NCI-H2029 treated with DMSO at 0.1 percent for 48 hours (cell line): ENCODE measurements at places on chromosomes 3 and 15.

DNA sequence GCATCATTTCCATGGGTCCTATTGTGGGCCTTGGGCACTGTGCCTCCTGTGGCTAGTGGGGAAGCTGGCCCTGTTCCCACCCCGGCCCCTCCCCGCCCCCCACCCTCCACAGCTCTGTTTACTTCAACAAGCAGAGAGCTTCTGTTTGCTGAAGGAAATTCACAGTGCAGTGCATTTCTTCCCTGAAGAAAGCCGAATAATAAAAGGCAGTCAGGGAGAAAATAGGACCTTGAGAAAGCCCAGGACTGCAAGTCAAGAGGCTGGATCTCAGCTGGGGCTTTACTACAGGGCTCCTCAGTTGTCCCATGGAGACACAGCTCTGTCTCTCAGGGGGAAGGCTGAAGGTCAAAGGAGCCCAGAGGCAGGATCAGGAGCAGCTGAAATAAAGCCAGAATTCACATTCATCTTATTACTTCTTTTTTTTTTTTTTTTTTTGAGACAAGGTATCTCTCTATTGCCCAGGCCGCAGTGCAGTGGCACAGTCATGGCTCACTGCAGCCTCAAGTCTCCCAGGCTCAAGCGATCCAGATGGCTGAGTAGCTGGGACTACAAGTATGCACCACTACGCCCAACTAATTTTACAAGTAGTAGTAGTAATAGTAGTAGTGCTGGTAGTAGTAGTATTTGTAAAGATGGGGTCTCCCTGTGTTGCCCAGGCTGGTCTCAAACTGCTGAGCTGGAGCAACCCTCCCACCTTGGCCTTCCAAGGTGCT is 33.0 kb upstream of the LACTB start:
- DNase-seq = no peak

GRCh38 chr3:174285242-174285864 is 573.8 kb upstream of the NAALADL2 start:
- DNase-seq = no peak

DNA sequence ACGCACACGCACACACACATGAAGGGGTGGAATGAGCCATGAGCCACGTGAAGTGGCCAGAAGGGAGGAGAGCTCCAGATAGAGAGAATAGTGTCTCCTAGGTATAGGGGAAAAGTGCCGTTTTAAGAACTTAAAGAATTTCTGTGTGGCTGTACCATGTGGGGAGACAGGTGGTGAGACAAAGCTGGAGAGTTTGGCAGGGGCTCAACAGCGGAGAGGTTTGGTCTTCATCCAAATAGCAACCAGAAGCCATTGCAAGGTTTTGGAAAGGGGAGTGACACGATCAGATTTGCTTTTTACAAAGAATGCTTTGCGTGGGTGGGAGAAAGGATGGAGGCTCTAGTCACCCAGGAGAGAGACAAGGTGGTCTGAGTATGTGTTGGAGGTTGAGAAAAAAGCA is 146.0 kb downstream of the IL20RB start:
- no peak for DNase-seq

DNA sequence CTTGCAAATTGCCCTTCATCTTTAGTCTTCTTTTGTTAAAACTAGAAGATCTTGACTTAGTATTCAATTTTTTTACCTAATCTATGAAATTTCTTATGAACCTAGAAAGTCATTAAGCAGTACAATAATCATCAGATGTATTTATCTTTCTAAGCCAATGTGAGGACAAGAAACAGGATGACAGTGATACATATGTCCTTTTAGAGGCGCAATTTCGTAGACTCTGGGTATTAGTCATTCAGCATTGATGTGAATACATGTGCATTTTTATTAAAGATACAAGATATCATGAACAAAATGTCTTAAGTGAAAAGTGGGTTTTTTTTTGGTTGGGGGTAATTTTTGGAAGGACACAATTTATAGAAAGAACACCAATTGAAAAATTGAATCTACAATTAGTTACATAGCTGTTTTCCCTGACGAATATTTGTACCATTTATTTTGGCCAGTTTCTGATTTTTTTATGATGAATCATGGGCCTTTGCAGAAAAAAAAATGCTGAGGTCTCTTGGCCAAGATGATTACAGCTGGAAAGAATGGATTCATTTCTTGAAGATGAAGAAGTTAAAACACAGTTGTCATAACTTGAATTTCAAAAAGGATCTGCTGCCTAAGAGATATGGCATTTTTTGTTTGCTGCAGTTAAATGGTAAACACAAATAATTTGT is 48.9 kb upstream of the AGTR1 start:
- DNase-seq = no peak

DNA sequence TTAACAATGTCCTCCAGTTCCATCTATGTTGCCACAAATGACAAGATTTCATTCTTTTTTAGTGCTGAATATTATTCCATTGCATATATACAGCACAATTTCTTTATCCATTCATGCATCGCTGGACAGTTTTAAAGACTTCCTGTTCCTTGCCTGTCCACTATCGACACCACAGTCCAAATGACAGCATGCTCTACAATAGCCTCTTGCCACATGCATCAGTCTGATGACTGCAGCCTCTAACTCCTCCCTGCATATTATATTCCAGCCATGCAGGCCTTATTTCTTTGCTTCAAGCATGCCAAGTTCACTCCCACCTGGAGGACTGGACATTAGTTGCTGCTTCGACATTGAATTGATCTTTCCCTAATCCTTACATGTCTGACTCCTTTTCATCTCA is 306.2 kb downstream of the FOXP1 start:
- no peak for DNase-seq

DNA sequence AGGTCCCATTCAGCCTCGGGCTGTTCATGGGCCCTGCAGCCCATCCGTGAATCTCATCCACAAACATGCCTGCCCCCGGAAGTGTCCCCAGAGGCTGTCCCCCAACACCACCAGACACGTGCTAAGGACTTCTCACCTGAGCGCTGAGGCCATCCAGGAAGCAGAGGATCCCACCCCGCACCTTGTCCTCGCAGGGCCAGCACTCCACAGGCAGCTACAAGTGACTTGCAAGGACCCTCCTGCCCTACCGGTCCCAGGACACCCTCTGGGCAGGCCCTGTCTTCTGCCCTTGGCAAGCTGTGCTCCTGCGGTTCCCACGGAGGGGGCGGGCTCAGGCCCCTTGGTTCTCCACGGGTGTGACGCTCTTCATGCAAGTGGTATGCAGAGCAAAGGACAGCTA is 146.0 kb downstream of the NUP210 start:
- no peak for DNase-seq

DNA sequence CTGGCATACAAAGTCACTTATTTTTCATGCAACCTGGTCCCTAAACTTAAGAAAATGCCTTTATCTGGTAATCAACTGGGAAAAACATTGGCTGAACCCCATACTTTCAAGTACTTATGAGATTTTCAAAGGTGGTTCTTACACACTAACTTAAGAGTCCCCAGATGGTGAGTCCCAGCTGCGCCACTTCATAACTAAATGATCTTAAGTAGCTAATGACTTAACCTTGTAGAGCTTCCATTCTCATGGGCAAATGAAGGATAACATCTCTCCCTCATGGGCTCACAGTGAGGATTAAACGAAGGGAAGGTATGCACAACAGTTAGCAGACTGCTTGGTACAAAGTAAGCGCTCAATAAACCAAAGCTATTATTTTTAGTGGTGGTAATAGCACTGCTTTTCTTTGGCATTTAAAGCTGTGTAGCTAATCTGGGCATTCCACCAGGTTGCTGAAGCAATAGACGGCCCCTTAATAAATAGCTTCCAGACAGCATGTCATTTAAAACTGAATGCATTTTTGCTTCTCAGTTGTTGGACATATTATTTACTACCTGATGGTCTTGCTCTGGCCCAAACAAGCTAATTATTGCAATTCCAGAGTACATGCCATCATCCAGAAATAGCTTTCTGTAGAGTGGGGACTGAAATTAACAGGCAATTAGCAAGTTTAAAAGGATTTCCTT is 55.4 kb downstream of the LIPC start:
- DNase-seq = no peak

DNA sequence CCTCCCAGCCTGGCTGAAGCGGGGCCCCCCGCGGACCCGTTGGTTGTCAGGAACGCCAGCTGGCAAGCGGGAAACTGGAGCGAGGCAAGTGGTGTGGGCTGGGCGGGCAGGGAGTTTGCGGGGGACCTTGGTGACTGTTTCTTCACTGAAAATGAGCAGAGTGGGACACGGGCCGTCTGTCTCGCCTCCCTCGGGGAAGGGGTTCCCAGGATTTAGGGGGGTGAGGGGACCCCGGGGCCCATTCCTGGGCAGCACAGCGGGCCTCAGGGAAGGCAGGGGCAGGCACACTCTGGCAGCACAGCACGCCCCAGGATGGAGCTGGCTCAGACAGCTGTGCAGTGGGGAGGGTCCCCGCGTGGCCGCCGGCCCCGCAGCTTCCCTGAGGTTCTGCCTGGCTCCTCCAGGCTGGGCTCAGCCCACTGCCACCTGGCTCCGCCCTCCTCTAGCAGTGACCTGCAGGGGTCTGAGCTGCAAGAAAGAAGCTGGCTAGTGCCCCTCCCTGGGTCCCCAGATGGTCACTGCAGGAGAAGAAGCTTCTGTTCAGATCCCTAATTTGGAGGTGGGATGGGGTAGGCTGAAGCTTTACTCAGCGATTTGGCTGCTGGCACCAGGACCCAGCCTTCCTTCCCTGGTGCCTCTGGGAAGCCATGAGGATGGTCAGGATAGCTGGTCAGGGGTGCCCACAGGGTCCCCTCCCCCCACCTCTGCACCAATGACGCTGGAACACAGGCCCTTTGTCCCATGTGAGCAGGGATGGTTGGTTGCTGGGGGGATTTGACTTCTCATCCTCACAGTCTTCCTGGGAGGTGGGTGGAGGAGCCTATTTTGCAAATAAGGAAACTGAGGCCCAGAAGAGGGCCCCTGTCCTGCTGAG is 90.4 kb downstream of the TBC1D2B start:
- DNase-seq = no peak
